ENCODE measurements at places on chromosomes 12 and 14. TPM values are rescaled to one million over a fixed set of nuclear protein-coding genes. Genes with fewer than 3 reads are reported as not detected.

DNA sequence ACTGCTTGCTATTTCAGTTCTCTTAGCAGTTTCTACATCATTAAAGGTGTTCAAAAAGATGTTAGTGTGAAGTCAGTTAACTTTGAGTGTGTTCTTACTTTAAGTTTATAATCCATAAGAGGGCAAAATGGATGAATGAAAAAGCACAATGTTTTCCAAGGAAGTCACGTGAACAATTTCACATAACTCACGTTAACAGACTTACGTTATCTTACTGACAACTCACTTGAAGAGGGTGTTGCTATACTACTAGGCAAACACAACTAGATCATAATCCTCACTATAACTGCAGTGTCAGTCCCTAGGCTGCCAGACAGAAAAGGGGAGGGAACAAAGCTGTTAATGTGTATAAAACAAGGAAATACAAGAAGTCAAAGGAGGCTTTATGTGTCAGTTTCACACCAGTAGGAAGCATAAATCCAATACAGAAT, 6.4 kb downstream of the SLC2A13 start:
- no peak for DNase-seq

DNA sequence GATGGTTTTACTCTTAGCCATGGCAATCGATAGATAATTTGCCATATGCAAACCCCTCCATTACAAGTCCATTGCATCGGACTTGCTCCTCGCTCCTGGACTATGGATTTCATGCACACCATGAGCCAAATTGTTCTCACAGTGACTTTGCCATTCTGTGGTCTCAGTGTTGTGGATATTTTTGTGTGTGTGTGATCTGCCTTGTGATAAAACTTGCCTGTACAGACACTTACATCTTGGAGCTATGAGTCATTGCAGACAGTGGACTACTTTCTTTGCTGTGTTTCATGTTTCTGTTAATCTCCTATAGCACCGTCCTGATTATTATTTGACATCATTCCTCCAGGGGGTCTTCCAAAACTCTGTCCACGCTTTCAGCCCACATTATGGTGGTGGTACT, 8.4 kb upstream of the OR4K13 start:
- no peak for DNase-seq

- no peak for DNase-seq
Observed at GRCh38 chr14:92581966-92582566, 68.5 kb downstream of the RIN3 start.

DNA sequence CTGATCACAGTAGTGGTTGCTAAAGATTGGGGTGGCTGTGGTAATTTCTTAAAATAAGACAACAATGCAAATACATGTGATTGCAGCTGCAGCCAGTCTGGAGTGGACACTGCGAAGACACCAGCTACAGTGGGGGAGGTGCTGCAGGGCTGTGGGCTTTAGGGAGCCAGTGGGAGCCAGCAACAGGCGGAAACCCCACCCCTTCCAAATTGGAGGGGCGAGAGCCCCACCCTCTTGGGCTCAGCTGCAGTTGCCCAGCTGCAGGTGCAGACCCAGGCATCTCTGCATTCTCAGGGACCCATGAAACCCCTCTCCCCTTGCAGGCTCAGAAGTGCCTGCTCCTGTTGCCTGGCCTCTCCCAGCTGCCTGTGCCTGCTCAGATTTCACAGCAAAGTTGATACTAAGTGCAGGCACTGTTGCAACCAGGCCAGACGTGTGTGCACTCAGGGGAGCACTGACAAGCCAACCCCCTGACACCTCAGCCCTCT, 104.8 kb downstream of the MYF5 start:
- no peak for DNase-seq

- DNase-seq, result peak; percentile 29
Observed at GRCh38 chr12:49548822-49549648, 10.2 kb downstream of the KCNH3 start.

DNA sequence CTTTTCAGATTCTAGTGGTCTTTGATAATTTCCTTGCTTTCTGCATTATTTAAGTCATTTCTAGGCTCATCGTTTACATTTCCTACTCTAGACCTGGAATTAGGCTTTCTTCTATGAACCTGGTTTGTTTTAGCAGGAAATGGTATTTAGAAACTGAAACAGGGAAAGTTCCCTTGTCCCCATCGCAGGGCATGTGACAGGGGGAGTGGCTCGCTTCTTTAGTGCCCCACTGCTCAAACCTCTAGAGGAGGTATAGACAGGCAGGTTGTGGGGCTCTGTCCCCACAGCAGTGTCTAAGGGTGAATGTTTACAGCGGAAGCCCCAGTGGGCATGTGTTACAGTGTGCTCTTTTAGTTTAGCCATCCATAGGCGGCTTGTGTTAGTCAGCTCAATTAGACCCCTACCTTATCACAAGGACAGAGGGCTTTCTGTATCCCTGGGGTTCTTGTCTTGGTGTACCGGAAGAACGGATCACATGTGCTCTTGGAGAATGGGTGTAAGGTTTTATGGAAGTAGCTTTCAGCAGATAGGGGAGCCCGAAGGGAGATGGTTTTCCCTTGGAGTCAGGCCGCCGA, 25.0 kb downstream of the IFT81 start:
- DNase-seq, result no peak

- DNase-seq, result no peak
Observed at GRCh38 chr14:51894250-51894649, 33.8 kb downstream of the GNG2 start.

- DNase-seq, result no peak
Observed at GRCh38 chr12:81874586-81874985, 115.4 kb upstream of the PPFIA2 start.

- no peak for DNase-seq
Observed at GRCh38 chr12:90690120-90690519, 264.9 kb downstream of the CCER1 start.

Gene TSPAN19
- total RNA-seq, result 3.4 TPM

Gene NPFF
- total RNA-seq, result not detected

Gene HCAR1
- 3.4 TPM for total RNA-seq

Gene GLS2
- total RNA-seq, result 0.72 TPM

Gene PLA2G1B
- not detected for total RNA-seq

Data from umbilical cord (tissue), 2 donors.